ENCODE measurements at places on chromosomes 2 and 18. TPM values are rescaled to one million over a fixed set of nuclear protein-coding genes. Genes with fewer than 3 reads are reported as not detected.
A peak's percentile ranks its signal among the peaks of the same experiment; 100 is the strongest.

Gene ABCB11
- not detected for total RNA-seq

Gene SPC25
- 26.5 TPM for total RNA-seq

- no peak for DNase-seq
These were observed 780.7 kb upstream of the FANCL start for GRCh38 chr2:59021786-59022185.

DNA sequence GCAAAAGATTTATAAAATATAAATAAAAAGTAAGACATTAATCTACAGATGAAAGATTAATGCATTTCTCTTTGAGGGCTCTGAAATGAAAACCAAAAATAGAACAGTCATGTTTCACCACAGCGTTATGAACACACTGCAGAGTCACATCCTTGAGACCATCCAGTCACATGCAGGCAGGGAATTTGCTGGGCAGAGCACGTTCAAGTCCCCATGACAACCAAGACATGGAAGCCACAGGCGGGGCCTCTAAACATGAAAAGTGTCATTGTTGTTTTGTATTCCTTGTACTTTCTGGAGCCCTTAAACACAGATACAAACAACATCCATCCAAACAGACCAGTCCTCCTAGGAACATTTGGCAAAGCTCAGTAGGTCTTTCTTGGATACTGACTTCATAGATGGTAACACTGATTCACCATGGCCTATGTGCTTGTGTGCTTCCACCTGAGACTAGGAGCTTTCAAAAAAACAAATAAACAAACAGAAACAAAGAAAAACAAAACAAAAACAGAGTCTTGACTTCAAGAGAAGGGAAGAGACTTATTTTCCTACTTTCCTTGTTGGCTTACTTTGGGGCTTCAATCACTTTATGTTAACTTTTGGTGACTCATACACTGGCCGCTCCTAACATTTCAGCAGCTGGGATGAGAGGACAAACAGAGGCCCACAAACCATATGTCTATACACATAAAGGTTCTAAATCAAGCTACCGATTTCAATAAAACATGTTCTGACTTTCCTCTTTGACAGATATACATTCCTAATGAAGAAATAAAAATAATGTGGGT, 99.5 kb upstream of the CCDC85A start:
- DNase-seq: no peak

- DNase-seq: peak; percentile 20
These were observed 49.0 kb upstream of the TFCP2L1 start for GRCh38 chr2:121333834-121334558.

- peak; percentile 22 for DNase-seq
These were observed 479 bp downstream of the RAB11FIP5 start for GRCh38 chr2:73112026-73112912.

DNA sequence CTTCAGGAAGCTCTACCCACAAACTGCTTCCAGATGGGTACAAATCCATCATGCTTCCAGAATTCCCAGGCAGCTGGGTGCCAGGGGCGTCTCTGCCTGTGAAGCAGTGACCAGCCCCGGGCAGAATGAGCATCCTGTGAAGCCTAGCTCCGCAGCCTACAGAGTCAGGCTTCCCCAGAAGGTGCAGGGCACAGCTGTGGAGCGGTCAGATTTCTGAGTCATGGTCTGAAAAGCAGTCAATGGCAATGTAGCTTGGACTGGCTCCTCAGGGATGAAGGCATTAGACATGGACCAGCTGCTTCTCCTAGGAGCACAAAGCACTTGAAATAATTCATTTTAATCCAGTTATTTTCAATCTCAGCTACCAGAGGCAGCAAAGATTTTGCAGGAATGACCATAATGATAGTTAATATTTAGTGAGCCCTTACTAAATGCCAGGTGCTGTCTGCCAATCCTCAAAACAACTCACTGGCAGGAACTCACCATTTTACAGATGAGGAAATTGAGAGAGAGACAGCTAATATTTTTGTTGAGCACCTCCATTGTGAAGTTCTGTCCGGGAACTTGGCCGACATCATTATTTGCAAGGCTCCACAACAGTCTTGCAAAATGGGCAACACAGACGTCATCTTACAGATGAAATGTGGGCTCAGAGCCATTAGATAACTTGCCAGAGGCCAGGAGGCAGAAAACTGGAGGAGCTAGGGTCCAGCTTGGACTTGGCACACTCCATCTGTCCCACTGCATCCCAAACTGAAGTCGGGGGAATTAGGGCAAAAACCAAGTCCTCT, 31.7 kb downstream of the ACMSD start:
- no peak for DNase-seq

GRCh38 chr2:6224267-6224666, 532.1 kb downstream of the SOX11 start:
- DNase-seq: no peak

DNA sequence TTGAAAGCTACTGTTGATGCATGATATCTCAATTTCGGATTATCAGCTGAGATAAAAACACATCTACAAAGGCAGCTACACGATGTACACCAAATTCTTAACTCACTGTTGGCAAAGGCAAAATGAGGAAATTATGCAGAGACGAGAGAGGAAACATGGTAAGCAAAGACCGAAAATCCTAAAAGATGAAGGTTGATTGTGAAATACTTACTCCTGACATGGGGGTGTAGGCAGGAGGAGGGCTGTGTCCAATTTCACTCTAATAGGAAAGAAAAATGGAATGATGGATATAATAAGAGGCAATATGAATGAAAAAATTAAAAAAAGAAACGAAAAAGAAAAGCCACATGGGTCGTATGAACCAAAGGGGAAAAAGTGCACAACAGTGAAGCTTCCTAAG, 831.3 kb downstream of the CPS1 start:
- DNase-seq: no peak

- DNase-seq: peak; percentile 73
These were observed 40.6 kb downstream of the SPC25 start for GRCh38 chr2:168849610-168850009.

GRCh38 chr2:99615247-99615771, 125.5 kb upstream of the REV1 start:
- DNase-seq: peak; percentile 33

GRCh38 chr2:74179063-74179865, 585 bp upstream of the MOB1A start:
- no peak for DNase-seq

GRCh38 chr2:174124181-174124580, 124.2 kb downstream of the OLA1 start:
- no peak for DNase-seq

DNA sequence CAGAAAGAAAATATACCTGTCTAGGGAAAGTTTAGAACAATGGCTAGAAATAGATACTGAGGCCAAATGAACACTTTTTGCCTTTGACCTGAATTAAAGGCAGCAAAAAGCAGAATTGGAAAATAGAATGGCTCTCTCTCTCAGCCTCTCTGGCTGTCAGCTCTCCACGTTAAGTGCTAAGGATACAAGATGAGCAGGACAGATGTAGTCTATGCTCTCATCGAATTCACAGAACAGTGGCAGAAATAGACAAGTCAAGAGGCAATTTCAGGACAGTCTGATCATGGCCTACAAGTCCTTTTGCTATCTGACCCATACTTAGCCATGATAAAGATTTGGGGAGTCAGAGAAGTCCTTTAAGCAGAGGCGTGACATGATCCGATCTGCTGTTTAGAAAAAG, 120.2 kb upstream of the CREB1 start:
- no peak for DNase-seq

DNA sequence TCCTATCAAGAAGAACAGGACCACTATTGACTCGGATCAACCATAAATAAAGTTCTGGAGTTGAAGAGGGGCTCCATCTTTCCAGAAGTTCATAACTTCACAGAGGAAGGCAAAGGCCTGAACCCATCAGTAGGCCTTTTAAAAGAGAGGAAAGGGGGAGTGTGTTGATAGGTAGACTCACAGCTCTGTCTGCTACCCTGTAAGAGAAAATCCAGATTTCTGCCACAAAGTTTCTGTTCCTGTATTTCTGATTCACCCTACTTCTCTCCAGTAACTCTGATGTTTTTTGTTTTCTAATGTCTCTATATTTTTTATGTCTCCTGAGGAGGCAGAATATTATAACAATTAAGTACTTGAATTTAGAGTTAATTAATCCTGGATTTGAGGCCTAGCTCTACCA, 564.0 kb downstream of the TNS1 start:
- DNase-seq: no peak
